HFF-Myc (cell line): ENCODE measurements at places on chromosomes 6 and 20.

DNA sequence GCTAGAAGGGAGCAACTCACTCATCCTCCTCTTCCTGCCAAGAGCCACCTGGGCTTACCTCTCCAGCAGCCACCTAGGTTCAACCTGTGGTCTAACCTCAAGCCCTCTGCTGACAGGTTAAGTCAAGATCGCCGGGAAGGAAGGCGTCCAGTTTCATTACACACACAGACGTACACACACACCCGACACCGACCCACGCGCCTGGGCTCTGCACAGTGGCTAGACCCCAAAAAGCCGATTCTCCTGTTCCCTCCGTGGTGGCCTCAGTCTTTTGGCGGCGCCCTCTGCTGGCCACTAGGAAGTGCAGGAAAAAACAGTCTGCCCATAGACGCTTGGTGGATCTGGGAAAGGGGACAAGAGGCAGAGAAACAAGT lies 52.8 kb downstream of the MRPL14 start:
- DNase-seq = no peak

DNA sequence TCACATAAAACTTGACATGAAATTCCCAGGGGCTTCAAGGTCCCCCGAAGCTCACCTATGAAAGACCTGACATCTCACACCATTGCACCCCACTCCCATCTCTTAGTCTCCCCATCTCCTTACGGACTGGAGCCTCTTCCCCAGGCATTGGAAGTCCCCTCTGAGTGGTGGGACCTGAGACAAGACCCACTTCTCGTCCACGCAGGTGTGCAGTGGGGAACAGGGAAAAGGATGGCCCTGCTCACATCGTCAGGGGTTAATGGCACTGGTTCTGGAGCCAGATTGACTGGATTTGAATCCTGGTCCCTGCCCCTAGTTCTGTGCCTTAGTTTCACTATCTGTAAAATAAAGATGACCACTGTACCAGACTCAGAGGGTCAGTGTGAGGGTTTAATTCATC lies 15.5 kb downstream of the ADGRF1 start:
- DNase-seq = no peak

- no peak for DNase-seq
Measured at GRCh38 chr20:16241911-16242310, 331.3 kb downstream of the KIF16B start.

DNA sequence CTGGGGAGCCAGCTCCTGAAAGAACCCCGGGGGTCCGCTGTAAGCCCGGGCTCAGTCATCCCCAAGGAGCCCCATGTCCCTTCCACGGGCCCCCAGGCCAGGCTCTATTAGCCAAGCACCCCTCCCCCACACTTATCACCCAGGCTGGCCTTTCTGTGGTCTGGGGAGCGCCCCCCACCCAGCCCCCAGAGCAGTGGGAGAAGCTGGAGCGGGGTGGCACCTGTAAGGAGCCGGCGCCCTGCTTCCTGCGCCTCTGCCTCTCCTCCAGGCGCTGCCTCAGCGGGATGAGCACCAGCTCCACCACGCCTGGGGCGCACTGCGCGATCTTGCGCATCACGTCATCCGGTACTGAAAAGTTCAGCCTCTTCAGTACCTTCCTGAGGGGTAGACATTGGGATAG lies 2.3 kb downstream of the SPEF1 start:
- no peak for DNase-seq

DNA sequence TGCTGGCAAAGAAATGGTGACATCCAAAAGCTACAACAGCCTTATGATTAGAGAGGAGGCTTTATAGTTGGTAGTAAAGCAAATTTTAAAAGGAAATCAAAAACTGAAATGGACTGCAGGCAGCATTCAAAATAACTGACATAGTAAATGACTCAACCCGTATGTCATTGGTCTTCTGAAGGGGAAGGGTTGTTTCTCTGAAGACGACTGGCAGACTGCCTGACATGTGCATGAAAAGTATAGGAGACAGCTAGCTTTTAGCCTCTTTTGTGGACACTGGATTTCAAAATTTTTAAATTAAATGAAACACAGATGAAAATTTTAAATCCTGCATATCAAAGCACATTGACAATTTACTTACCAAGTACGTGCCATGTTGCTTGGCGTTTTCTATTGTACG lies 90.7 kb downstream of the TRMT6 start:
- DNase-seq = no peak

- DNase-seq = no peak
Measured at GRCh38 chr6:20180935-20181334, 31.3 kb downstream of the MBOAT1 start.

- no peak for DNase-seq
Measured at GRCh38 chr20:40294747-40295146, 394.3 kb downstream of the MAFB start.

GRCh38 chr20:15491575-15491974 lies 1081.7 kb downstream of the KIF16B start:
- DNase-seq = no peak

GRCh38 chr20:39851459-39851858 lies 837.6 kb downstream of the MAFB start:
- DNase-seq = no peak

DNA sequence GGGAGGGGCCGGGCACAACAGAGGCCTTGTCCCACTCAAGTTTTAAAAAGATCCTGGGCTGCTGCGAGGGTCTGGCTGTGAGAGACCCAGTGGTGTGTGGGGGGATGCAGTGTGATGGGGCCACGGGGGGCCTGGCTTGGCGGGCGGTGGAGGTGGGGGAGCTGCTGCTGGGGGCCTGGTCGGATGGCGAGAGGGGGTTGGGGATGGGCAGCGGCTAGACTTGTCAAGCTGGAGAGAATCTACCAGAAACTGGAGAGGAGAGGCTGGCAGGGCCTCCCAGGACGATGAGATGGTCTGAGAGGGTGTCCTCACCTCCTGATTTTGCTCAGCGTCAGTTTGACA lies 5.1 kb downstream of the RPS21 start:
- DNase-seq = no peak

- DNase-seq = no peak
Measured at GRCh38 chr6:44304282-44305199, 8.6 kb downstream of the AARS2 start.

DNA sequence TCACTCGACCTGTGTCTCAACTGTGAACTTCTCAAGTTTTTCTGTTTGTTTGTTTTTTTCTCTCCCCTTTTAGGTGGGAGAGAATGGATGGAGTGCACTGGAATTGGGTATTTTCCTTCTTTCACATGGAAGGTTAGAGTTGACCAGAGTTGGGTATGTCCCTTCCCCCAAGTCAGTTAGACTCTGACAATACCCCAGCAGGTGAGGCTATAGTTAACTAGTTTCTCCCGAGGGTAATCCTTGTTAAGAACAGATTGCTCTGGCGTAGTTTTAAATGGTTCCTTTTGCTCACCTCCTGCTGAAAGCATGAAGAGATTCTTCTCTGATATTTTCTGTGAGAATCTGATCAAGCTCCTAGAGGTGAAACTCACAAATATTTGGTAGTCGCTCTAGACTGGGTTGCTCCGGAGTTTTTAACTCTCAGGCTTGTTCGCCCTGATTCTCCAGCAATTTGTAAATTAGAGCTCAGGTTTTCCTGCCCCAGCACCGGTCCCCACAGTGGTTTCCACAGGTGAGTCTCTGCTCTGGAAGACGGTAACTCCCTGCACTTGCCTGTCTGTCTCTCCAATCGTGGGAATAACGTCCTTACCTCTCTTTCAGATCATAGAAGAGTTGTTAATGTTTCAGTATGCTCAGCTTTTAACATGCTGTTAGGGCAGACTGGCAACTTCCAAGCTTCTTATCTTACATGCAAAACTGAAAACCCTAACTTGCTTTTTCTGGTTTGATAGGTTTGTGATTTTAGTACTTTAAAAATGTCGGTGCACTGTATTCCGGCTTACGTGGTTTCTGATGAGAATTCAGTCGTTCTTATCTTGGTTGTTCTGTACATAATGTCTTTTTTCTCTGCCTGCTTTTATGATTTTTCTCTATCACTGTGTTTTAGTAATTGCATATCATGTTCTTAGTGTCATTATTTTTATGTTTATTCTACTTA lies 111.2 kb upstream of the HIVEP1 start:
- DNase-seq = no peak

DNA sequence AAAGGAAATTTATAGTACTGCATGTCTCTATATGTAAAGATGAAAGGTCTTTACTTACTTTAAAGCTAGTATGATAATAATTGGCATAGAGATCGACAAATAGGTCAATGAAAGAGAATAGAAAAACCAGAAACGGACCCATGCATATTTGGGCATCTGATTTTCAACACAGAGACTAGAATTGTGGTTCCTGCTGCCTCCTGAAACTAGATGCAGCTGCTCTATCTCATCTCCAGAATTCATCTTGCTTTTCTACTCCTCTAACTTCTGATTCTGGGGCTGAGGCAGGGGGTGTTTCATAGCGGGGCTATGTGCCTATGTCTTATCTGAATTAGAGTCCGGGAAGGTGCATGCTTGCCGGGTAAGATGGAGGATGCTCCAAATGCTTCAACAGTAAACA lies 105.9 kb downstream of the ADTRP start:
- no peak for DNase-seq

DNA sequence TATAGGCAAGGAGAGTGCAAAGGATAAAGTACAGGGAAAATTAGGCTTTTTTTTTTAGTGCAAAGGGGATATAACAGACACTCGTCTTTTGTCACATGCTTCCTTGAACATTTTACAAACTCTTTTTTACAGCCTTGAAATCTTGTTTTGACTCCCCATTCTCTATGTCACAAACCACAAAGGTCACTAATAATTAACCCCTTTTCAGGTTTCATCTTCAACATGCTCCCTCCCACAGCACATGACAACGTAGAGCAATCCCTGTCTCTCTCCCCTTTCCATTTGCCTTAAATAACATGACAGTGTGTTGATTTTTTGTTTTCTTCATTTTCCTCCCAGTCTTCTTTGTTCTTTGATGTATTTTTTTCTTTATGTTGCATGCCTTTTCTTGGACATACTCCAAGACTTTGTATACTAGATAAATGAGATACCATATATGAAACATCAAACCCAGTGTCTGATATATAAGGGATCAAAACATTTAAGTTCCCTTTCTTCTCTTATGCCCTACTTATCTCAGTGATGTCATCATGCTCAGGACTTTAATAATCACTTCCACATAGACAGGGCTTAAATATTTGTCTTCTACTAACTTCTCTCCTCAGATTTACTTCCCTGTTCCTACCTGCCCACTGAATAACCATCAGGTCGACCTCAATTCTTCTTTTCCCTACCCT lies 378.7 kb upstream of the HSF2 start:
- no peak for DNase-seq

DNA sequence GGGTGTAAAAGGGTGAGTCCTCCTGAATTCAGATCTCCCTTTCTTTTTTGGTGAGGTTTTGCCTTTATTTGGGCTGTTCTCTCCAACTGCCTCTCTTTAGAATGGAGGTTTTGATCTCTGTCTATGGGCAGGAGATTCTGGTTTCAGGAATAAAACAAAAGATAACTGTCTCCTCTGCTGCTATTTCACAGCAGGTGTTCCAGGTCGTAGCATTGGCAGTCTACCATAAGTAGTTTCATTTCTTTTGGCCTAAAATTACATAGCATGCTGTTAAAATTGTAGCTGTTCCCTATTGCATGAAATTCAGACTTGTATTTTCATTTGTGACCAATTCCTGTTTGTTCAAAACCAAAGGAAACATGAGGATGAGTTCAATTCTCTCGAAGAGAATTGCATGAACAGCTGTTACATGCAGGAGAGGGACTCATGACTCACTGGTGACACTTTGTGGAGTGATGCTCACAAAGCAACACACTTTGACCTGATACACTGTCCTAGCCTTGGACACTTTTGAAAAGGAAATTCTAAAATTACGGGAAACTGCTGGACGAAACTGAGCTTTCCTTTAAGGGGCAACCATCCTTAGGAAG lies 76.8 kb upstream of the SIRPG start:
- no peak for DNase-seq

- DNase-seq = no peak
Measured at GRCh38 chr6:130070792-130071191, 52.4 kb downstream of the L3MBTL3 start.

DNA sequence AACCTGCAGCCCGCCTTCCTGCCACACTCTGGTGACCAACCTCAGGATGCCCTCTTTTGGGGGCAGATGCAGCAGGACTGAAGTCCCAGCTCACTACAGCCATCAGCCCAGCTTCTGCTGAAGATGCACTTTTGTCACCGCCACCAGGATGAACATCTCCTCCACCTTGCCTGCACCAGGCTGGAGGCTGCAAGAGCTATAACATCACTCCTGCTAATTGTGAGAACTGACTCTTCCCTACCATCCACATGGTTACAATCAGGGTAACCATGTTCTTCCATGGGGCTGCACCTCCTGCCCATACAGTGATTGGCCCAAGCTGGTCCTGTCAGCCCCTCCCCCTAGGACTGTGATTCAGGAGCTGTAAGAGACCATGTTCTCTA lies 2.0 kb upstream of the ACTL10 start:
- DNase-seq = no peak

- no peak for DNase-seq
Measured at GRCh38 chr20:63363981-63364561, 2.9 kb upstream of the CHRNA4 start.

GRCh38 chr6:107280791-107281190 lies 165.5 kb upstream of the BEND3 start:
- DNase-seq = no peak

DNA sequence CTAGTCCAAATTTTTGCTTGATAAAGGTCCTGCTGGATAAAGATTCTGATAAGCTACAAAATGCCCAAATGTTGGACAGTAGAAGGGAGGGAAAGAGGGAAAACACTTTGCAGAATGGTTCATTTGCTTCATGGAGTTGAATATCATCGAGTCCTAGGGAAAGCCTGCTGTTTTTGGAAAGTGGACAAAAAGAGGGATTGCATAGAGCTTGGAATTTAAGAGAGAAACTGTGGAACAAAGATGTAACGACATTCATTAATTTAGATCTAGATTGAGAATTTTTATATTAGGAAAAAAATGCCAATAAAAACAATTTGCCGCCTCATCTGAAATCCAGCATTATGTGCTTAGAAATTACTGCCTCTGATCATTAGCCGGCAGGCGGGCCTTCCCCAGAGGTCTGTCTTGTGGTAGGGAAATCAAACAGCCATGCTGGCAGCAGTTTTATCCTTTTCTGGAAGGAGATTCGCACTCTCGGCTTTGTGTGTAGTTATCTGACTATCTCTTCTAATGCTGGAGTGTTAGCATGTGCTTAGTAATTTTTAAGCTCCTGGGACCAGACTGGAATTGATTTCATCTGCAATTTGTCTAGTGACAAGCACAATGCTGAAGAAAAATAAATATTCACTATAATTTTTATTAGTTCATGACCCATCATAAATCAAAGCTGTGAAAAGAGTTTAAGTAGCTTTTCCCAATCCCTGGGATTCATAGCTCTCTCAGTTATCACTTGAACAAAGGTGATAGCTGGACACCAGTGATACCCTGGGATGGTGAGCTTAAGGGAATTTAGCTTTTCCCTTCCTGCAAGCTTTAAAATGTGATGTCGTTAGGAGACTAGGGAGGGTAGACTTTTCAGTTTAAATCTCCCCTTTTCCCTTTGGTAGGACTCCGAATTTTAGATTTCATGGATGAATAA lies 329.5 kb downstream of the PRL start:
- DNase-seq = no peak
